ENCODE measurements at places on chromosomes 3 and 15.
A peak's percentile ranks its signal among the peaks of the same experiment; 100 is the strongest.

DNA sequence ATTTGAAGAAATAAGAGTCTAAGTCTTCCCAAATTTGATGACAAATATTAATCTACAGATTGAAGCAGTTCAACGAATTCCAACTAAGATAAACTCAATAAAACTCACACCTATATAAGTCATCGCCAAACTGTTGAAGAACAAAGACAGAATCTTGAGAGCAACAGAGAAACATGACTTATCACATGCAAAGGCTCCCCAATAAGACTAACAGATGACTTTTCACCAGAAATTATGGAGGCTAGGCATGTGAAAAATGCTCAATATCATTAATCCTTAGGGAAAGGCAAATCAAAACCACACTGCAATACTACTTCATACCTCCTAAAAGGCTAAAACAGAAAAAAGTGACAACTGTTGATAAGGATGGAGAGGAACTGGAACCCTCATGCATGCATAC lies 517.6 kb upstream of the SUCLG2 start:
- no peak for DNase-seq

- DNase-seq: no peak
Observed at GRCh38 chr15:47294765-47295259, 422.5 kb upstream of the SEMA6D start.

DNA sequence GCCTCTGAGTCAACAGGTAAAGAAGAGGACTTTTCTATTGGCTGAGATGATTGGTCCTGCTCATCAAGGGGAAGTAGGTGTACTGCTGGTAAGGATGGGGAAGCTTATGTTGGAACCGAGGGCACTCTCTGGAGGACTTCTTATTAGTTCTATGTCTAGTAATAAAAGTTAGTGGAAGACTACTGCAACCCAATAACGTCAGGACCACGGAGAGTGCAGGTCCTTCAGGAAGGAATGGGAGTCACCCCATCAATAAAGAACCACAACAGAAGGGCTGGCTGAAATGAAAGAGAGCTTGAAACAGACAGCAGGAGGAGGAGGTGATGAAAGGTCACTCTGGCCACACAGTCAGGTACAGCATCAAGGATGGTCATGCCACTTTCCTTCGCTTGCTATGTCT lies 68.8 kb upstream of the PRR23E start:
- no peak for DNase-seq

DNA sequence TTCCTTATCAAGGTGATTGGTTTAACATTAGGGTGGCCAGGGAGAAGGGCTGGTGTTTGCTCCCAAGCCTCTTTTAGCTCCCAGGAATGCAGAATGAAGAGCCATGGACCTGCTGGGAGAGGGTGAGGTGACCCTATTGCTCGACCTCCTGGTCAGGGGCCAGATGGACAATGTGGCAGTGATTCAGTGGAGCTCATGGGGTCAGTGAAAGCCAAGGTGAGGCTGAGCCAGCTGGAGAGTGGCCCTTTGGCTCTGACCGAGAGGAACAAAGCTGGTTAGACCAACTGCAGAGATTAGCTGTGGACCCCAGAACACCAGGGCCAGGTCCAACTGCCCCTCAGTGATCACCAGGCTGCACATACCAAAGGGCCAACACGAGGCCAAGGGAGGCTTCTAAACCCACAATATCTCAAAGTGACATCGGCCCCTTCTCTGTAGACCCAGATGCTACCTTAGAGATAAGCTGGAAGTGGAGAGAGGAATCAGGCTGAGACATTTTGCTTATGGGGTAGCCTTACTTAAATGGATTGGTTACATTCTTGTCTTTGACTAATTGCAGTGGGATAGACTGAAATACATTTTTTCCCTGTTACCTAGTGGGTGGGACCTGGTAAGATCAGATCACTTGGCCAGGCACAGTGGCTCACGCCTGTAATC lies 15.8 kb upstream of the BTBD1 start:
- no peak for DNase-seq

- no peak for DNase-seq
Observed at GRCh38 chr15:41809121-41809520, 18.8 kb upstream of the JMJD7 start.

GRCh38 chr3:38711321-38711720 lies 61.8 kb upstream of the SCN5A start:
- no peak for DNase-seq

GRCh38 chr3:46731795-46732194 lies 14.1 kb upstream of the PRSS50 start:
- DNase-seq: no peak

- DNase-seq: no peak
Observed at GRCh38 chr3:182710557-182711157, 82.6 kb upstream of the ATP11B start.

GRCh38 chr3:71372241-71372768 lies 211.2 kb downstream of the FOXP1 start:
- no peak for DNase-seq

GRCh38 chr3:127077068-127077467 lies 94.2 kb downstream of the PLXNA1 start:
- no peak for DNase-seq

DNA sequence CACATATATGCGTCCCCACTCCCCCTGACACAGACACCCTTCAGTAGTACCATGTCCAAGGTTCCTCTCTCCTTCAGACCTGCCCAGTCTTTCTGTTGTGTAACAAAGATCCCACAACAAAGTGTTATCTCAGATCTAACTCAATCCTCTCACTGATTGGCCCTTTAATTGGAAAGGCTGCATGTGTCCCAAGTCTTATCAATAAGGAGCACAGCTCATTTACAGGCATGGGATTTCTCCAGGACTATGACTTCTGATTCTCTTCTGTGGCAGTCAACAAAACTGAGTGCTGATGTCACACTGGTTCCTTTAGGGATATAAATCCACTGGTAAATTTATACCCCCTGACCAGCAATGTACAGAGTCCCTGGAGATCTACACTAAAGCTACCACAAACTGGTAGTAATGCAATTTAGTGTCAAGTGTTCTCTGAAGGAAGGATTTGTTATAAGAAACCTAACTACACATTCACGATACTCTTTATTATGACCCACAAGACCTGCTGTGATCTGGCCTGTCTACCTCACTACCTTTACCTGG lies 28.1 kb downstream of the CLK3 start:
- no peak for DNase-seq

- DNase-seq: no peak
Observed at GRCh38 chr15:93417156-93417555, 328.1 kb upstream of the RGMA start.

GRCh38 chr3:156782921-156783320 lies 43.2 kb upstream of the LEKR1 start:
- no peak for DNase-seq

GRCh38 chr15:40506964-40507571 lies 36.3 kb downstream of the CHST14 start:
- DNase-seq: peak; percentile 37

GRCh38 chr15:59998305-59998949 lies 5.7 kb upstream of the FOXB1 start:
- DNase-seq: no peak

DNA sequence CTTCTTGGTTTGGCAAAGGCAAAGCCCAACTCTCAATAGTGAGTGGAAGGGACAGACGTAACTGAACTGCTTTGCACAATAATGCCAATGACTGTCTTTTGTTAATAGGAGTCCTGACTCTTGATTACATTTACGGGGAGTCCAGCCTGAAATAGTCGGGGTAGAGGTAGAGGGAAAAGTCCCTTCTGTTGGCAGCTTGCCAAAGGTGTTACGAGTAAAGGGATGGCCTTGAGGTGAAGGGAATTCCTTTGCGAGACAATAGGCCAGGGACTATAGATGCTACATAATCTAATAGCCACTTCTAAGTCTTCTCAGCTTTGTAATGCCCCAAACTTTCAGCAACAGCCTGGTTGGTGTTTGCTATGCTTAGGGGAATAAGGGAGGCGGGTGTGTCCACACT lies 2.2 kb upstream of the SENP2 start:
- no peak for DNase-seq

- DNase-seq: no peak
Observed at GRCh38 chr3:155737844-155738460, 6.9 kb downstream of the PLCH1 start.

DNA sequence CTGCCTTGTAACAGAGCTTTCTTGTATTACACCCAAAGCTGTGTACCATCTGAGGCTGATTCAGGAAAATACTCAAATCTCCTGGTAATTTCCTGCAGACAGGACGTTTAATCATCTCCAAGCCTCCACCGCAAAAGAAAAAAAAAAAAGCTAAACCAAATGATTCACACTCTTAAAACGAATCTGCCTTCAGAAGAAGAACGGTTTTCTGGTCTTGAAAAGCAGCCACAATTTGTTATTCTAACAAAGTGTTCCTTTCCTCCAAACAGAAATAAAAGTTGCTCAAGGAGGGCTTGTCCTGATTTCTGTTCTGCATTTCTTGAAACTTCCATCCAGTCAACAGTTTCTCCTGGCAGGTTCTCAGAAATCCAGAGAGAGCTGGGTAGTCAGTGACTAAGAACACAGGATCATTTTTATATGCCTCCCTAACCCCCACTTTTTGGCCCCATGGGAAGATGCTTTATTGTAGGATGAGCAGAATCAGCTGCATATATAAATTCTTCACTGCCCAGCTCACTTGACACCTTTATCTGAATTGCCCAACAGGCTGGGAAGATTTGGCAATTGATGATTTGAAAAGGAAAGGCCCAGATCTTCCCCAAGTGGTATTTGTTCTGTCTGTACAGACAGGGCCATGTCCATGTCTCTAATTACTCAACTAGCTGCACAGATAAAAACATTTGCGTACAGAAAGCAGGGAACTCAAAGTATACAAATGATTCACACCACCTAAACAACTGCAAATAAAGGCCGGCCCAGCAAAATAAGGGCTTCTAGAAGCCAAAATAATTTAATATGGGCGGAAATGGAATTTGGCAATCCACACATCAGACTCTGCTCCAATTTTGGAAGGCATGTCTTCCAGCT lies 41.0 kb upstream of the PRICKLE2 start:
- no peak for DNase-seq

Data from T-helper 1 cell (primary cell).